ENCODE measurements at places on chromosomes 16 and 17. TPM values are rescaled to one million over a fixed set of nuclear protein-coding genes. Genes with fewer than 3 reads are reported as not detected.

- no peak for DNase-seq
Observed at GRCh38 chr17:58232707-58233156, 5.7 kb upstream of the LPO start.

INO80E gene
- total RNA-seq: 4.1 TPM

ETV4 gene
- 2.8 TPM for total RNA-seq

DNA sequence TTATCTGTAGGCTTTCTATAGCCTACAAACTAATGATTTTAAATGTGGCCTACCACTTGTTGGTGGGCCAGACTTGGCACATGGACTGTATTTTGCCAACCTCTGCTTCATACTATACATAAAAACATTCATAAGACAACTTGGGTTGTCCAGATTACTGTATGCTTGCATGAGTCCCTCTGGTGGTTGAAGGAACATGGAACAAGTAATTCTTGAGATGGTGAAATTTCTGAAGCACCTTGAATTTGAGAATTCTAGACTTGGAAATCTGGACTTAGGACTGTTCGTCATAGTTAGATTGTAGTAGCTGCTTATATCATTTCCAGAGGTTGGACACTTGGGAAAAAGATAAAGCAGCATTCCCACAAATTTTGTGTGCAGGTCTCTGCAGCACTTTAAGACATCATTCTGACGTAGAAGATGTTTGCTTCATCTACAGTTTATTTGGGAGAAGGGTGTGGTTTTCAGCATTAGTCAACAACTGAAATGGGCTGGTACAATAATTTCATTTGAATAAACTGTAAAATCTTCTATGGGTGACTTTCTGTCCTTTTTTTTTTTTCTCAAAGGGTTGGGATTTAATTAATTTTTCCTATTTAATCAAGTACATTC, 31.2 kb downstream of the NFATC3 start:
- no peak for DNase-seq

ZNF205 gene
- 18.0 TPM for total RNA-seq

TNFRSF13B gene
- total RNA-seq: not detected

DNA sequence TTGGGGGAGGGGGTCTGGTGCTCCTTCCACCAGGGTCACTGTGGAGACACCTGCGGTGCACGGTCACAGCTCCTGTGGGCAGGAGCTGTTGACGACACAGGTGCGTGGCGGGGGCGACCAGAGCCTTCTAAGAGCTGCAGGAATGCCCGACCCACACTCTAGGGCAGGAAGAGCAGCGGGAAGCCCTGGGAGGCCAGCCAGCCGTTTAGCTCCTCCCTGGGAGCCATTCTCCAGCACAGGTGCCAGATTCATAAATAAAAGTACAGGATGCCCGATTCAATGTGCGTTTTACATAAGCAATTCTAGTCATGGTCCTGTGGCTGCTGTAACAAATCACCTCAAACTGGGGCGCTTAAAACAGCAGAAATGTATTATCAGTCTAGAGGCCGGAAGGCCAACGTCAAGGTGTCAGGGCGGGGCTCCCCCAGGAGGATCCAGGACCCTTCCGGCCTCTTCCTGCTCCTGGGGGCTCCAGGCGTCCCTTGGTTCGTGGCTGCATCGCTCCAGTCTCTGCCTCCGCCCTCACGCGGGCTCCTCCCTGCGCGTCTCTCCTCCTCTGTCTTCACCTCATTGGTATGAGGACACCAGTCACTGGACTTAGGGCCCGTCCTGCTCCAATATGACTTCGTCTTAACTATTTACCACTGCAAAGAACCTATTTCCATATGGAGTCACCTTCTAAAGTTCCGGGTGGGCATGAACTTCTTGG, 155.4 kb downstream of the FOXL1 start:
- no peak for DNase-seq

- DNase-seq: no peak
Observed at GRCh38 chr17:55090079-55090492, 121.5 kb downstream of the STXBP4 start.

- DNase-seq: no peak
Observed at GRCh38 chr17:44780845-44781480, 22.2 kb downstream of the ADAM11 start.

- DNase-seq: peak; percentile 18
Observed at GRCh38 chr16:55501549-55502322, 7.1 kb upstream of the LPCAT2 start.

GRCh38 chr17:80751946-80752581, 207.4 kb downstream of the RPTOR start:
- DNase-seq: no peak

KRTAP17-1 gene
- not detected for total RNA-seq

- no peak for DNase-seq
Observed at GRCh38 chr16:58862334-58863021, 128.4 kb upstream of the GOT2 start.

DNAH17 gene
- total RNA-seq: not detected

DNA sequence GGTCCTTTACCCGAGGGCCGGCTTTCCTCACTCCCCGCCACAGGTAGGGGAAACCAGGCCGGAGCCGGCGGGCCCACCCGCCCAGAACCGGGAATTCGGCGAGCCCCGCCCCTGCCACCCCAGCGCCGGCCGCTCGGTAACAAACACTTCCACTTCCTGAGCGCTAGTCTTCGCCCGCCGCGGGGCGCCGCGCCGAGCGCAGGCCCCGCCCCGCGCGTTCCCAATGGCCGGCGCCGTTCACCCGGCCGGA, 224 bp upstream of the NHERF1 start:
- no peak for DNase-seq

GRCh38 chr17:46968224-46968834, 10.7 kb downstream of the RPRML start:
- DNase-seq: no peak

DNA sequence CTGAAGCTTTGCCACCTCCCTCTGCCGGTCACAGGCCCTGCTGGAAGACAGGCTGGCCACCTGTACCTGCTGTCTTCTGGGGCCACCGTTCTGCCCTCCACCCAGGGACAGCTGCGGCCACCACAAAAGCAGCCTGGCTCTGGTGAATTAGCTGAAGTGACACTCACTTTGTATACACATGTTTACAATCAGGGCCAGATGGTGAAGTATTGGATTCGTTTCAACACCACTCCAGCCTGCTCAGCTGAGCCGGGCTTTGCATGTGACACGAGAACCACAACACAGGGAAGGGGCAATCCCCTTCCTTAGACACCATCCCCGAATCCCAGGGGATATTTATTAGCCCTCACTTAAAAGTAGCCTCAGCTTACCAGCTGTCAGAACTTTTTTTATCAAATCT, 191.5 kb upstream of the RPL38 start:
- DNase-seq: no peak

DNA sequence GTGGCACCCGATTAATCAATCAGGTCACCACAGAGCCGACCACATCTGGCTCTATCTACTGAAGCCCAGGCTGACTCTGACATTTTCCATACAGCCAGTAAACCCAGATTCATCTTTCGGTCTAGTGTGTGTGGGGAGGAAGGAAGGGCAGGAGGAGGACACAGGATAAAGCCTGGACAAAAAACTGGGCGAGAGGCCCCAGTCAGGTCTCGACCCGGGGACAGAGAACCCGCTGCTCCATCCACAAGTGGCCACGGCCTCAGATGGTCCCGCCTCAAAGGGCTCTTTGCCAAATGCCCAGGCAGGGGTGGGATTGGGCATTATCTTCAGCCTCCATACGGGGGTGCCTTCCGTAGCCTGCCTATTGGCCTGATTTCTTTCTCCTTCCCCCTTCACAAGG, 7.8 kb downstream of the ABR start:
- DNase-seq: no peak

DNA sequence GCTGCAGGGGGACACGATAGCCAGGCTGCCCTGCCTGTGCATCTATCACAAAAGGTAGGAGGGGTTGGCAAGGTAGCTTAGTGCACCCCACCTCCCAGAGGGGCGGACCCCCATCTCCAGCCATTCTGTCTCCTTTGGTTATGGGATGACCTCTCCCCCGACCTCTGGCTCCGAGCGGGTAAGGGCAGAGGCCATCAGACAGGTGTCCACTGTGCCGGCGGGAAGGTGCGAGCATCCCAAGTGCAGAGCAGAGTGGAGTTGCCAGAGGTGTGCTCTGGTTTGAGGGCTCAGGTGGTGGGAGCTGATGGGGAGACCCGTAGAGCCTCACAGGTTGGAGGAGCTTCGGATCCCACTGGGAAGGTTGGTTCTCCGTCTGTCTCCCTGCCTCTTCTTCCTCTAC, 11.7 kb downstream of the LDHD start:
- peak; percentile 16 for DNase-seq

- DNase-seq: peak; percentile 48
Observed at GRCh38 chr16:68287276-68288251, 23.2 kb downstream of the SLC7A6OS start.

RND2 gene
- total RNA-seq: 14.0 TPM

ARHGDIG gene
- total RNA-seq: not detected

DNA sequence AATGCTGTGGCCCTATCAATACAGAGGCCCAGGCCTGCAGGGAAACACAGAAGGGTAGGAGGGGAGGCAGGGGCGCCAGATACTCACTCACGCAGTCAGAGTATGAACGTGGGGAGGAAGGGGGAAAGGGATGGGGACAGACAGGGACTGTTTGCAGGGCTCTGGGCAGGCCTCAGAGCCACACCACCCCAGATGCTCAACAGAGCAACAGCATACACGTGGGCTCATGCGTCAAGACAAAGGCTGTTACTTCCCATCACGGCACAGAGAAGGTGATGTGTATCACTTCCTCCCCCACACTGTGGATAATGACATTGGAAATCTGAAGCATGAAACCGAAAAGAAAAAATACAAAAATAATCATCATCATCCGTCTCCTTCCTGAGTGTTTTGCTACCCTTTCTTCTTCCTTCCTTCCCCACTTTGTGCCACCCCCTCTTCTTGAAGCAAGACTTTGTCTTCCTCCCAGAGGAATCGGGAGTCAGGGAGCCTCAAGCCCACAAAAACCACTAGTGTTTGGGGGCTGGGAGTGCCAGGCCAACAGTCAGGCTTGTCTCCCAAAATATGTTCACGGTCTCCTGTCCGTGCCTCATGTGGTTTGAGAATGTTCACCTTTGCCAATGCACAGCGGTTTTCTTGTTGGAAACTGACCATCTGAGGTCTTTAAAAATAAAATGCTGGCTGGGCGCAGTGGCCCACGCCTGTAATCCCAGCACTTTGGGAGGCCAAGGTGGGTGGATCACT, 20.1 kb downstream of the SLC39A11 start:
- no peak for DNase-seq

NPIPA2 gene
- 11.5 TPM for total RNA-seq

- no peak for DNase-seq
Observed at GRCh38 chr16:3017794-3018506, at the start of gene CLDN6. Gene CLDN6 (minus strand): TSS chr16:3018183. CDS start chr16:3016021, 2,162 bp downstream.

GRCh38 chr16:88526906-88527185, 43.4 kb upstream of the ZC3H18 start:
- DNase-seq: no peak

DNA sequence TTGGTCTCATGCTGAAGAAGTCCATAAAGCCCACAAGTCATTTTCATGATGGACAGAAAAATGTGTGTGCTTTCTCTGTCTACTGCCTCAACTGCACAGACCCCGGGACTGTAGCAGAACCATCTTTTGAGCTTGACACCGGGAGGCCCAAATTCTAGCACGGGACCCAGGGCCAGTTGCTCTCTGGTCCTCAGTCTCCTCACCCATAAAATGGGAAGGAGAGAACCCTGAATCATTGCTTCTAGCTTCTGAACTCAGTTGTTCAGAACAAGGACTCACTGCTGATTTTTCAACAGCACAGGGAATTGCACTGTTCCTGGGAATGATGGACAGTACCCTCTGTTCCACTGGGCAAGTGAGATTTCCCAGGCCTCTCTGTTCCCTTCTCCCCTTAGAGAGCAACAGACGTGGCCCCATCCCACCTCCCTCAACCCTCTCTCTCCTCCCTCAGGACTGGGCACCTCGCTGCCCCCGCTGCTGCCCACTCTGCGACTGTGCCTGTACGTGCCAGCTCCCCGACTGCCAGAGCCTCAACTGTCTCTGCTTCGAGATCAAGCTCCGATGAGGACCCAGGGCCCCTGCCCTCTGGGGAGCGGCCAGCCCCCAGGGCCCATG, 2.2 kb upstream of the ALDOA start:
- DNase-seq: no peak

LGALS9B gene
- total RNA-seq: not detected

DNA sequence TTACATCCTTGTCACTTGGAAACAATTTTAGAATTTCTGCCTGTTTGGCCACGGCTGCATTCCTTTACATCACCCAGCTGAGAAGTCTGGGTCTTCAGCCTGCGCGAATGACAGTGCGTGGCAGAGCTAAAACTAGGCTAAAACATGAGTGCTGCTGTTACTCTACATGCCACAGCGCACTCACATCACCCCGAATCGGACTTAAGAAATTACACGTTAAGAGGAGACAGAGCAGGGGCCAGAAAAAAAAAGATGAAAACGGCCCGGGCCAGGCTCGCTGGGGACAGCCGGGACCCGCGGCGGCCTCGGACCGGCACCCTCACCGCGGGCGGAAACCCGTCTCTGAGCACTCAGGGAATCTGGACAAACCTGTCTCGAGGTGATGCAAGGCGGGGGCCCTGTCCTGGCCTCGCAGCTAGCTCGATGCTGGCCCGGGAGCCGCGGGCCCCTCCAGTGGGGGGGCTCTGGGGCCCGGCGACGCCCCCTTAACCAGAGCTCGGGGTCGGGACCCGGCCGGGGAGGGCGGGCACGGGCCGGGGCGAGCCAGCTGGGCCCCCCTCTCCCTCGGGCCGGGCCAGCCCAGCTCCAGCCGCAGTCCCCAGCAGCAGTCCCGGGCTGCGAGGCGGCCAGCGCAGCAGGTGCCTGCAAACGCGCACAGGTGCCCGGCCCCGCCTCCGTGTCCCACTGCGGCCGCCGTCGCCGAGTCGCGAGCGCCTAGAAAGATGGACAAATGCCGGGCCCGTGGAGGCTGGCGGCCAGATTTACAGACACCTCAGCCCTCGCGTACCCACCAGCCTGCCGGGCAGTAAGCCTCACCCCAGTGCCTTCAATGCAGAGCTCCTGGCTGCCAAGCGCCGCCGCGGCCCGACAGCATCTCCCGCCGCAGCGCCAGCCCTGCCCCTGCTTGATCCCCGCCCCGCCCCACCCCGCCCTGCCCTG, at the start of gene AKTIP:
TSS of gene AKTIP (minus strand) at position 879 of the 939 bp plus-strand sequence. CDS start 2,950 bp downstream, outside the sequence.
- DNase-seq: peak; percentile 39

FSCN2 gene
- total RNA-seq: not detected

GRCh38 chr17:7644775-7645174, 6.0 kb upstream of the ATP1B2 start:
- DNase-seq: no peak

- no peak for DNase-seq
Observed at GRCh38 chr17:68290268-68290954, 516 bp downstream of the SLC16A6 start.

MLLT6 gene
- total RNA-seq: 57.3 TPM

XYLT1 gene
- 1.5 TPM for total RNA-seq

ABCC3 gene
- 1.2 TPM for total RNA-seq

DNA sequence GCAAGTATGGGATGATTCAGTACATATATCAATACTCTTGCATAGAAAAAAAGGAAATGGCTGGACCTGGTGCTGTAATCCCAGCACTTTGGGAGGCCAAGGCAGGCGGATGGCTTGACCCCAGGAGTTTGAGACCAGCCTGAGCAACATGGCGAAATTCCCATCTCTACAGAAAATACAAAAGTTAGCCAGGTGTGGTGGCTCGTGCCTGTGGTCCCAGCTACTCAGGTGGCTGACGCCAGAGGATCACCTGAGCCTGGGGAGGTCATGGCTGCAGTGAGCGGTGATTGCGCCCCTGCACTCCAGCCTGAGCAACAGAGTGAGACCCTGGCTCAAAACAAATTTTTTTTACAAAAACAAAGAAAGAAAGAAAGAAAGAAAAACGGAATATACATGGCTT, 7.1 kb upstream of the SGF29 start:
- no peak for DNase-seq

Data from uterus (tissue), 4 donors.